BJ (cell line): ENCODE measurements at places on chromosomes 1 and 21.

DNA sequence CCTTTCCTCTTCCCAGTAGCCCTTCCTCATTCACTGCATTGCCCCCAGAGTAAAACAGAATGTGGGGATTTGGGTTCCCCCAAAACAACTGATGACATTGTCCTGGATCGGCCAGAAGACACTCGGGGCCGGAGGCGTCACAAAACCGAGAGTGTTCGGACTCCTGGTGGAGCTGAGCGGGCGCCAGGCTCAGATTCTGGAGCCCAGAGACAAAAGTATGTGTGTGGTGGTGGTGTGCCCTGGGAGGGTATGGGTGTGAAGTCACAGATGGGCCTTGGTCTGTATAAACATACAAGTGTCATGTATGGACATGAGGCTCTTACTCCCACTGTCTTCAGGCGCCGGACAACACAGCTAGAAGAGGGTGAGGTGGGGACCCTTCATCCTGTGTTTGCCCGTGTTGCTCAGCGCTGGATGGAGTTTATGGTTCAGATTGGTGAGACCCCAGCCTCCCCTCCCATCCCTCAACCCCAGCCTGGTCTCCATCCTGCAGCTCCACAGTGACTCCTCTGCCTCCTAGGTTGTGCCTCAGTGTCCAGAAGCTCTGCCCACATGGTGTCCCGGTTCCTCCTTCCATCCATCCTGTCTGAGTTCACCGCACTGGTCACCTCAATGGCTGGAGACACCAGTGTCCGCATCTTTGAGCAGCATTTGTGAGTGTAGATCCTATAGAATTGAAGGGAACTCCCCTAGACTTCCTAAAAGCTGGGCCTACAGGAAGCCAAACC lies 12.4 kb downstream of the HYI start:
- no peak for DNase-seq

- no peak for DNase-seq
These were observed 32.1 kb downstream of the SMIM12 start for GRCh38 chr1:34827341-34827941.

DNA sequence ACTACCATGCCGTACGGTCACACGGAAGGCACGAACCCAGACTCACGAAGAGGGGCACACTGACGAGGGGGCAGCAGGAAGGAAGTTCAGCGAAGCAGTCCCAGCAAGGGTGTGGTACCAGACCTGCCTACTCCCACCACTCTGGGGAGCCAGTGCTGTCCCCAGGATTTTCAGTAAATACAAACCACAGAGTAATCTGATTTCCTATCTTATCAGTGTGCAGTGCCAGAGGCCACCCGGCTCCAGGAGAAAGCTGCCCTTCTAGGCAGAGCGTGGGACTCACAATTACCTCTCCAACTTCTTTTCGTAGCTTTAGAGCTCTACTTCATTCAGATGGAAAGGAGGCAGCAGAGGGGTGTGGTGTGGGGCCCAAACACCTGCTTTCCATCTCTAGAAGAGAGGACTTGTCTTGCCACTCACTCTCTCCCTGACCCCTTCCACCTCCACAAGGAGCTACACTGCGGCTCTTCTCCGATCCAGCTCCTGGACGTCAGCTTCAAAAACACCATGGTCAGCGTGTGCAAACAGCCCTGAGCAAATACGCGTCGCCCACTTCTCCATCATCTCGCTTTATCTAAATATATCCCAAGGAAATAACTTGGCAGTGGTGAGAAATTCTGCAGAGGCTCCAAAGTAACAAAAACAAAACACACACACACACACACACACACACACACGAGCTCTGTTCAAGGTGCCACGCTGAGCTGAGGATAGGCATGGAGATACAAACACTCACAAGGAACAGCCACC lies 98.5 kb downstream of the MRPL37 start:
- no peak for DNase-seq

- no peak for DNase-seq
These were observed at the start of gene VTCN1 for GRCh38 chr1:117210831-117211261. Gene VTCN1 (minus strand): TSS chr1:117210927. CDS start chr1:117210855, 72 bp downstream.

DNA sequence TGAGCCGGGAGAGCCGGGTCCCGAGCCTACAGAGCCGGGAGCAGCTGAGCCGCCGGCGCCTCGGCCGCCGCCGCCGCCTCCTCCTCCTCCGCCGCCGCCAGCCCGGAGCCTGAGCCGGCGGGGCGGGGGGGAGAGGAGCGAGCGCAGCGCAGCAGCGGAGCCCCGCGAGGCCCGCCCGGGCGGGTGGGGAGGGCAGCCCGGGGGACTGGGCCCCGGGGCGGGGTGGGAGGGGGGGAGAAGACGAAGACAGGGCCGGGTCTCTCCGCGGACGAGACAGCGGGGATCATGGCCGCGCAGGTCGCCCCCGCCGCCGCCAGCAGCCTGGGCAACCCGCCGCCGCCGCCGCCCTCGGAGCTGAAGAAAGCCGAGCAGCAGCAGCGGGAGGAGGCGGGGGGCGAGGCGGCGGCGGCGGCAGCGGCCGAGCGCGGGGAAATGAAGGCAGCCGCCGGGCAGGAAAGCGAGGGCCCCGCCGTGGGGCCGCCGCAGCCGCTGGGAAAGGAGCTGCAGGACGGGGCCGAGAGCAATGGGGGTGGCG lies 371 bp downstream of the ARID1A start:
- DNase-seq: no peak

GRCh38 chr21:41713495-41714281 lies 53.2 kb downstream of the RIPK4 start:
- DNase-seq: no peak

DNA sequence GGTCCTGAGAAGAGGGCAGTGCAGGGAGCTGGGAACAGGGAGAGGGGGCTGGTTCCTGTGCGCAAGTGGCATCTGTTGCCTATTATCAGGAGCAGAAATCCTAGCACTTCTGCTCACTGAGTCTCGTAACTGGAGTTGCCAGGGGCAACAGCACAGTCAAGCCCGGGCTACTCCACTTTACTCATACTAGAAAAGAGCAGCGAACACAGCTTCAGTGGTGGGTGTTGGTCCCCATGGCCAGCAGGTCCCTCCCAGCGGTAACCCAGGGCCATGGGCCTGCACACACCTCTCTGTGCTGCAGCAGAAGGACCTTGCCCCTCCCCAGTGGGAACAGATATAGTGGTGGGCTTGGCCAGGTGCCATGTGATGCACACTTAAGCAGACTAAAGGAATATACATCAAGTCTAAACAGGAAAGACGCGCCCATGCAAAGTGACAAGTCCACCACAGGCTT lies 8.5 kb downstream of the PYCR2 start:
- no peak for DNase-seq

- DNase-seq: no peak
These were observed 37.6 kb upstream of the BTG3 start for GRCh38 chr21:17650292-17650691.

GRCh38 chr21:43269957-43270705 lies 101.3 kb downstream of the CRYAA start:
- no peak for DNase-seq

- DNase-seq: no peak
These were observed 4.8 kb downstream of the GBP7 start for GRCh38 chr1:89171067-89171438.

GRCh38 chr1:153612111-153612754 lies 704 bp downstream of the S100A16 start:
- DNase-seq: no peak

- no peak for DNase-seq
These were observed 78.4 kb downstream of the ALPL start for GRCh38 chr1:21587602-21587953.

DNA sequence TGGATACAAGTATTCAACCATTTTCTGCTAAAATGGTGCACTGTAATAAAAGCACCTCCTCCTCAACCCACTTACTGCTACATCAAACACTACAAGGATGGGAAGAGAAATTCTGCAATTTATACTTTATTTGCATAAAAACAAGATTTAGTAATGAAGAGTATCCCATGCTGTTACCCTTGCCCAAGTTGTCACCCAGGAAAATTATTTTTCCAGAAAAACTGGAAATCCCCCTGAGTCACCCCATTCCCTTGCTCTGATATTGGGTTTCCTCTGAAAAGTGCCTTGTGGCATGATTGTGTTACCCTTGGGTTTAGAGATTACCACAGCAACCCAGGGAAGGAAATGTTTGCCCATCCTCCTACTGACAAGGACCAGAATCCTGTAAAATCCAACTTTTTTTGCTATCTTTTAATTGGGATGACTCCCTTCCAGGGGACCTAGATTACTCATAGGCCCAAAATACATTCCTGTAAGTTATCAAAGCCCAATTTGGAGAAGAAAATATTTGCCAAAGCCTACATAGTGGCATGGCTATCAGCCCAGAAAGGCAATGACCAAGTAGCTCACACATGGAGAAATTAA lies 16.5 kb upstream of the ZC3H11B start:
- DNase-seq: no peak

DNA sequence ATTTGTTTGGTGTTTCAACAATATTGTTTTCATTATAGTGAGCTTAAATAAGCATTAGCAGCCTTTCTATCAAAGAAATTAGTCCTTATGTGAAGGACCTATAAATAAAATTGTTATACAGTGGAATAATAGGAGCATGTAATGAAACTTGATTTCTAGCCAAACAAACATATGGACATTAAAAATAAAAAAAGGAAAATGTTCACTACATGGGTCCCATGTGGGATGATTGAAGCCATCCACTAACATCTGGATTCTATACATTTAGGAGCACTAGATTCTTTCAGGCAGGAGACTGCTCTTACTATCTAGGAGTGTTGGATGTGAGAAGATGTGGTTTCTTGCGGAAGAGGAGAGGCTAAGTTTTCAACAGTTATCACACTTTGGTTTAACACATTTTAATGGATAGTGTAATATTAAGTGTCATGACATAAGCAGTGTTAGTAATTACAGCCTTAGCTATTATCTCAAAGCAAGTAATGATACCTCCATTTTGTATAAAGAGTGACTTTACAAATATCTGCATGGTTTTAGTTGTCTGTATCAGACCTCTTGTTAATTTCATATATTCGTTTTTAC lies 62.3 kb downstream of the LYPLAL1 start:
- DNase-seq: no peak

- no peak for DNase-seq
These were observed 243.0 kb downstream of the SLC45A1 start for GRCh38 chr1:8560611-8561544.

DNA sequence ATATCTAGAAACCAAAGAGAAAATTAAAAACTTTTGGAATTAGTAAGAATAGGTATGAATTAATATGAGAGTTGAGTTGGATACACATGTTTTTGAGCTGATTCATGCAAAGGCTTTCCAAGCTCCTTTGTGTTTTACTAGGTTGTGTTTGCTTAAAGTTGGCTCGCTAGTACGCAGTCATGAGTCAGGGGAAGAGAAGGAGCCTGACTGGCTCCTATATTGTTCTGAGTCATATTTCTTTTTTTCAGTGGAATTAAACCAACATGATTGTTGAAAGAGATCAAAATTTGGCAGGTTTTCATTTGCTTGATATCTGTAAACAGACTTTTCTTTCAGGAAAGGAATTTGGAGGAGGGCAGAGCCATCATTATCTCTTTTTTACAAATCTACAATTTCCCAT lies 66.7 kb downstream of the MAGI3 start:
- DNase-seq: peak; percentile 84

- DNase-seq: no peak
These were observed 183.4 kb upstream of the NFIA start for GRCh38 chr1:60898987-60899386.

DNA sequence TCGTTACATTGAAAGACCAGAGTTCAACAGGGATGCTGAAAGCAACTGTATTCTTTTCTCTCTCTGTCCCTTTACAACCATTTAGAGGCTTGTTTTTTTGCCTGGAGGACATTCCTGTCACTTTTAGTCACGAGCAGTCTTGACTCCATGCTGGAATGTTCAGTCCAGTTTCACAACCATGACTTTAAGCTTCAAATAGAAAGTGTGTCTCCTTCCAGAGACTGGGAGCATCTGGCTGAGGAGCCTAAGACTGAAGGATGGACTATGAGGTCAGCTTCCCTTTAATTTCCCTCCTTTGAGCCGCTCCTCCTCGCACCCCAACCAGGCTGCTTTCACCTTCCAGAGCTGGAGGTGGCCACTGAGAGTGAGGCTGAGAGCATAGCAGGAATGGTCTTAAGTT lies 10.5 kb upstream of the RYR2 start:
- peak; percentile 11 for DNase-seq

DNA sequence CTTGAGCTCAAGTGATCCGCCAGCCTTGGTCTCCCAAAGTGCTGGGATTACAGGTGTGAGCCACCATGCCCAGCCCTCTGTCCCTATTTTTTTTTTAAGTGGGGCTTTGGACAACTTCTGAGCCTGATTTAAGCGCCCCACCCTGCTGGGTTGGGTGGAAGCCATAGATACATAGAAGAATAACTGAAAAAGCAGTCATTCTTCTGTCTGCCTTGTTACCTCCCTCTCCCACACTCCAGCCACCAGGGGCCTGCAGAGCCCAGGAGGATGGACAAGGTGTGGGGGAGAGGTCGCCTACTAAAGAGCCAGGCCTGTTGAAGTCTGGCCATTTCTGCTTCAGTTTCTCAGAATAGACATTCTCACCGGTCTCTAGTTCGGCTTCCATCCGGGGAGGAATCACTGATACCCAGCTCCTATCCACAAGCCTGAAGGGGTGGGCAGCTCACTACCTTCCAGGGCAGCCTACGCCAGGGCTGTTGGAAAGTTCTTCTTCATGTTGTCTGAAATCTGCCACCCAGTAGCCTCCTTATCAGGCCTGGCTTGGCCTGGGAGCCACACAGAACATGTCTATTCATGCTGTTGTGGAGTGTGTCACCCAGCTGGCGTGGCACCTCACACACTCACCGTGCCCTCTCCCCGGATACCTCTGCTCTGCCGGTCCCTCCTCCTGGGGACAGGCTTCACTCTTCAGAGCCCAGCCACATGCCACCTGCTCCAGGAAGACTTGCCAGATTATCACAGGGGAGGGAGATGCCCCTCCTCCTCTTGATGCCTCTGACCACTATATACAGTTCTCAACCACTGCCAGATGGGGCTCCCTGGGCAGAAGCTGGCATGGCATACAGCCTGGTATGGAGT lies 27.7 kb downstream of the KNCN start:
- no peak for DNase-seq
